RPMI7951 (cell line): ENCODE measurements at places on chromosomes 16 and 17. TPM values are rescaled to one million over a fixed set of nuclear protein-coding genes. Genes with fewer than 3 reads are reported as not detected.

C16orf54 gene
- 0.10 TPM in 1 of 2 replicates, not detected in the other for total RNA-seq

NUDT16L1 gene
- total RNA-seq: 28.7 and 45.3 TPM in 2 replicates

GPT2 gene
- total RNA-seq: 6.8 and 8.3 TPM in 2 replicates

- DNase-seq: no peak
Observed at GRCh38 chr16:71885261-71885650, 1.3 kb upstream of the ZNF821 start.

GRCh38 chr16:29943846-29944799 is 17.8 kb upstream of the TMEM219 start:
- peak; percentile 98 for DNase-seq

DNA sequence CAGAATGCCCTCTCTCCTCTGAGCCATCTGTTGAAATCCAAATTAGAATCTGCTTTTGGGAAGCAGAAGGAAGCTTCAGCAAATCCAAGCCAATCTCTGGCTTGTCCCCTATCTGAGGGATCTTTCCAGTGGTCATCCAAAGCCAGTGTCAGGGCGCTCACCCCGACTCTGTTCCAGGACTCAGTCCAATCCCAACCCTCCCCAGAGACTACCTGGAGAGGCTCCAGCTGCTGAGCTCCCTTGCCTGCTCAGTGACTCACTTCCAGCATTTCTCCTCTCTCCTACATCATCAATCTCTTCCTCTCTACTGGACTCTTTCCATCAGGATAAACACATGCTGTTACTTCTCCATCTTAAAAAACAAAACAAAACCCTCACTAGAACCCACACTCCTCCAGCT is 2.4 kb downstream of the MATCAP1 start:
- DNase-seq: peak; percentile 85

- peak; percentile 94 for DNase-seq
Observed at GRCh38 chr16:28822520-28823290, at the start of gene ATXN2L. Gene ATXN2L (plus strand): TSS chr16:28822999. CDS start chr16:28823260, 261 bp downstream.

- DNase-seq: peak; percentile 33
Observed at GRCh38 chr17:77318491-77319210, 177.9 kb downstream of the SEC14L1 start.

DNA sequence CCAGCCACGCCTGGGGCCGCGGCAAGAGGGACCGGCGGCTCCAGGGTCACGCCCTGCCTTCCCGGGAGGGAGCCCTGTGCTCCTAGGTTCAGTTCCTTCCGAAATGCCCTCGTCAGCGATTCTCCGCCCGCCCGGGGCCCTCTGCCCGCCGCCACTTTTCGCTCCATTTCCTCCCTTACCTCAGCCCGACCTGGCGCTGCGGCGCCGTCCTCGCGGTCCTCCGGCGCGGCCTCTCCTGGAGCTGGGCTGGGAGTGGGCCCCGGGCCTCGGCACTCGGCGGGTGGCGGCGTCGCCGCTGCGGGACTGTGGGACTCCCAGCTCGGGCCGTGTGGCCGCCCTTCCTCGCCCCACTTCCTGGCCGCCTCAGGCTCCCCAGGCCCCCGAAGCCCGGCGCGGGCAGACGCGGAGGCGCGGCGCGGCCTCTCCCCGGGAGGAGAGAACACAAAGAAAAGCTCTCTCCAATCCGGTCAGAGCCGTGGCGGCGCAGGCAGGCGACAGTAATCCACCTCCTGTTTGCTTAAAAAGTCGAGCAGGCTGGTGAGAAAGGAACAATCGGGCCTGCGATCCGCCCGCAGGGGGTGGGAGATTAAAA is 1.6 kb downstream of the BAHCC1 start:
- no peak for DNase-seq

GRCh38 chr17:14777291-14777690 is 476.4 kb downstream of the HS3ST3B1 start:
- no peak for DNase-seq

DNA sequence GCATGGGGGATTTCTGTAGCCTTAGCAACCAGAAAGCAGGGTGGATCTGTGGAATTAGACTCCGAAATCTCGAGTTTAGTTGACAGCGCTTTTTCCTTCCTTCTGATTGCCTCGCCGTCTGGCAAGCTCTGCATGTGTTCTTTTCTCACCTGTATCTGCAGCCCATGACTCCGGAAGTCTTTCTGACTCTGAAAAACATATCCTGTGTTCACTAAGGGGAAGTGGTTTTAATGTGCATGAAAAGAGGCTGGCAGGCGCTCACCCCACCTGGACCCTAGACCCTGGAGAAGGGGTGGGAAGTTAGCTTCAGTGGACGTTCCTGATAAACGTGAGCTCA is 158.5 kb downstream of the RPTOR start:
- no peak for DNase-seq

GRCh38 chr16:85948138-85948509 is 49.2 kb downstream of the IRF8 start:
- DNase-seq: no peak
